ENCODE measurements at places on chromosomes 6 and 20.

GRCh38 chr6:85416766-85417165, 33.1 kb upstream of the NT5E start:
- DNase-seq: no peak

GRCh38 chr6:84685983-84686584, 78.3 kb downstream of the TBX18 start:
- DNase-seq: no peak

GRCh38 chr6:34052071-34052825, 93.6 kb downstream of the GRM4 start:
- DNase-seq: no peak

- DNase-seq: no peak
Observed at GRCh38 chr6:123333000-123333756, 303.6 kb downstream of the TRDN start.

GRCh38 chr6:141990840-141991239, 141.9 kb upstream of the GJE1 start:
- no peak for DNase-seq

DNA sequence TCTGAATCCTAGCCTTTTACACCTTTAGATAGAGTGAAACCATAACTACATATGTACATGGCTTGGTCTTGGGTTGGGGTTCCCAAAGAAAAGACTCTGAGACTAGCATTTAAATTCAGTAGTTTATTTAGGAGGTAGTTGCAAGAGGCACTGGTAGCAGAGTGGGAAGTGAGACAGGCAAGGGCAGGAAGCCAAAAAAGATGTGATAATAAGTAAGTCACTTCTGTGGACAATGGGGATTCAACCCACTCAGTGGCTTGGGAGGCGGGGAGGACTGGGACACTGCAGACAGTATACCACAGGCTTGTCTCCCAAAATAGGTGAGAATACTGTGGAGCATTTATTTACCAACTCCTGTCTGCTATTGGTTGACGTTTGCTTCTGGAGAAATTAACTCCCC, 131.9 kb downstream of the SLC24A3 start:
- no peak for DNase-seq

DNA sequence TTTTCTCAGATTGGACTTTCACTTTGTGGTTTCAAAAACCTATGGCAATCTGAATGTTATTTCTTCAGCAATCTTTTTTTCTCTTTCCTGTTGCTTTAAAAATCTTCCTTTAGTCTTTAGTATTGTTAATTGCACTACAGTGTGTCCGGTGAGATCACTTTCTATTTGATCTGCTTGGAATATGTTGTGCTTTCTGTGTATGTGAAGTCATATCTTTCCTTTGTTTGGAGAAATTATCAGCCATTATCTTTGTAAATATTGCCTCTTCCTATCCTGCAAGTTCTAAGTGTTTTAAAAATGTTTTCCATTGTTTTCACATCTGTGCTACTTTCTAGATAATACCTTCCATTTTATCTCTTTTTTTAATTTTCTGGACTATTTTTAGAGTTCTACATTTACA, 171.4 kb upstream of the PRSS16 start:
- no peak for DNase-seq

DNA sequence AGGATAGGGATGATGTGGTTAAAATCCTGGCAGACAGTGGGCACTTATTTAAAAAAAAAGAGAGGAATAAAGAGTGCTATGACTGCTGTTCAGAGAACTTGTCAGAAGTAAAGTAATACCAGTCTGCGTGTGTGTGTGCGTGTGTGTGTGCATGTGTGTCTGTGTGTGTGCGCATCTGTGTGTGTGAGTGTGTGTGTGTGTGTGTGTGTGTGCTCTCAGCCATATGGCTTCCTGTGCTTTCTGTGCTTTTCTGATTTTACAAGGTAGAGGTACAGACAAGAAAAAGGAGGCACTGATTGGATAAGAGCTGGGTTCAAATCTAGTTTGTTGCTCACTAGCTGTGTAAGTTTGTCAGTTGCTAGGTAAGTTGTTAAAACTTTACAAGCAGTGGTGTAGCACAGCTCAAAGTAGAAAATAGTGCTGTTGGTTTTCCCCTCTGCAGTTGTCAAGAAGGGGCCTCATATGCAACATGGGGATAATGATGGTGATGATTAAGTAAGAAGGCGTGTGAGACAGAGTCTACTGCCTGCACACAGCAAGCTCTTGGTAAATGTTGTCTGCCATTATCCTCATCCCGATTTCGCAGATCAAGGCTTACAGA, 155.3 kb upstream of the ZNF217 start:
- no peak for DNase-seq

DNA sequence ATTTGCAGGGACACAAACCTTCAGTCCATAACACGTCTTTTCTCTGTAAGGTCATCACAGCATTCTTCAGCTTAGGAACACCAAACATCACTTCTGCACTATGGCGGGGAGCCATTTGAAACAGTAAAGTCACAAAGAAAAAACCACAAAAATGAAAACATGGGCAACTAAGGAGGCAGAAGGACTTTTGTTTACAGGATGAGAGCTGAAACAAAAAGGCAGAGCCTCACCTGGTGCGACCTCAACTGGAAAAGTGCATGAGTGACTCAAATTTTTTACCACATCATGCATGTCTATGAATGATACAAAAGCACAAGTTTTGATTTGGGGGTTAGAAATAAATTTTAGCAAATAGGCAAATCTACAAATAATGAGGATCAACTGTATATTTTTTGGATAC, 68.2 kb upstream of the TNFAIP3 start:
- no peak for DNase-seq

DNA sequence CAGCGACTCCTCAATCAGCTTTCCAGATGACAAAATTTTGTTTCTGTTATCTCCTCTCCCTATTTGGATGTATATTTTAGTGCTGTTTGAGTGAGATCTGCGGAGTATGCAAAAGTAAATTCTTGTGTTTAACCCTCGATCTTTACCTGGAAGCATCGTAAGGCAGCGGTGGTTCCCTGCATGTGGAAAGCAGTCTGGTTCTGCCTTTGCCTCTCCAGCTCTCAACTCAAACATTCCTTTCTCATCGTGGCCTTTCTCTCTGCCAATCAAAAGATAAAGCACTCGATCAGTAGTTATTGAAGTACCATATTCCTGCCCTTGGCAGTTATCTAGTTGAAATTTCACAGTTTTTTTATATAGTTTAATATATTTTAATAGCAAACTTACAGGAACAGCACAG, 44.0 kb upstream of the BTN3A2 start:
- DNase-seq: no peak

DNA sequence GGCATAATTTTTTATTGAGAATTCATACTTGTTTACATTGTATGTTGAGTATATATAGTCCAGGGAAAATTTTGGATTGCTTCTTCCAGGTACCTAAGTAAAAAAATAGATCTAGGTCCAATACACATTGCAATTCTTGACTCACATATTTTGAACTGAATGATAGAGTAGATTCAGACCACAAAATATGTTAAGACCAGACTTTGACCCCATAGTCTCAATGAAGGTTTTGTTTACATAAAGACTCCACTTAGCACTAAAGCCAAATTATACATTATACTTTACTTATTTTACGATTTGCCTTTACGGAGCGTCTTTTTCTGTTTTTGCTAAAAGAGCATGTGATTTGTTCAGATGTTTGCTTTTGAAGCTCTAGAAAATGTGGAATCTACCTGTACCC, 144.1 kb upstream of the PTCHD4 start:
- DNase-seq: no peak

DNA sequence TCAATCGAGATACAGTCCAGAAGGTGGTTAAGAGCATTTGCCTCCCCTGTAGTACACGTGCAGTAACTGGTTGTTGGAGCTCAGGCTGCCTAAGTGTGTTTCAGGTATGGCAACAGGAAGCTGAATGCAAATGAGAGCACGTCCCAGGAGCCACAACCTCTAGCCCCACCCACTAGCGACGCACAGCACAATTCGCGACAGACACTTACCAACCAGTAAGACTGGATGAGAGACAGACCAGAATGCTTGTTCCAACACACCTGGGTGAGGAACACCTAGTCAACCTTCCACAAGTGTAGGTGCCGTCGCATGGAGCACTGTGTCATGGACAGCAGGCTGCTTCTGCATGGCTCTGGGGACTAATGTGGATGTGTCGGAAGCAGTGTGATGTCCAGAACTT, 7.2 kb upstream of the SERPINB1 start:
- peak; percentile 52 for DNase-seq

DNA sequence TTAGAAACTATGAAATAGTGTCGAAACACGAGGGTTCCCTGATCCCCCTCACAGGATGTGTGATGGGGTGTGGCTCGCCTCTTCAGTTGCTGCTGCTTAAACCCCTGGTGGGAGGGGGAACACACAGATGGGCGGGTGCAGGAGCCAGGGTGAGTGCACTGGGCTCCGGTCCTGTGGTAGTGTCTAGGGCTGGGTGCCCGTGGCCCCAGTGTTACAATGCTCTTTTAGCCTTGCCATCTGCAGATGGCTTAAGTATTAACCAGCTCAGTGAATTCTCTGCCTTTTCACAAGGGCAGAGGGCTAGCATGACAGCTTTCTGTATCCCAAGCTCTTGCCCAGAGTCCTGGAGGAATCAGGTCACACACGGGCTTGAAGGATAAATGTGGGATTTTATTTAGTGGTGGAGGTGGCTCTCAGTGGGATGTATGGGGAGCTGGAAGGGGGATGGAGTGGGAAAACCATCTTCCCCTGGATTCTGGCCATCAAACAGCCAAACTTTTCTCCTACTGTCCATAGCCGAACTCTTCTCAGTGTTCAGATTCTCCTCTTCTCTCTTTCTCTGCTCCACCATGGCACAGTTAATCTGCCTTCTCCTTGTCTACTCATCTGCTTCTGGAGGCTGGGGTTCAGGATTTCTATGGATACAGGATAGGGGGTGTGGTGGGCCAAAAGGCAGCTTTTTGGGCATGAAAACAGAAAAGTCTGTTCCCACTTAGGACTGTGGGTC, 659.0 kb downstream of the EPM2A start:
- no peak for DNase-seq

Measured in activated T-cell treated with anti-CD3 and anti-CD28 coated beads for 24 hours (primary cell).